ENCODE measurements at places on chromosomes 6 and 20. TPM values are rescaled to one million over a fixed set of nuclear protein-coding genes. Genes with fewer than 3 reads are reported as not detected.

DNA sequence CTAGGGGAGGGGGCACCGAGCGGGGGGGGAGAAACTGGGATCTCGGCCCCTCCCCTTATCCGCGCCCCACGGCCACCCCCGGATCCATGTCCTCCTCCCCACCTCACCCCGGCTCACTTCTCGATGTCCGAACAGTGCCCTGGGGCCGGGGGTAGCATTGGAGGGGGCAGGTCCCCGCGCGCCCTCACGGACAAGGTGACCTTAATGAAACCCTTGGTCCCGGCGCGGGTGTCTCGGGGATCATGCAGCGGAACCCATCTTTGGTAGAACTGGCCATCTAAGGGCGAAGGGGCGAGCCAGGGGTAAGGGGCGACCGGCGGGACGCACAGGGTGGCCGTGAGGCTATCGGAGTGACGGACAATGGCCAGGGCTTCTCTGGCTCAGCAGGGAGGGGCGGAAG is 13.6 kb upstream of the SPAG4 start:
- H3K27me3 ChIP-seq, result no peaks in the 10 kb centered on the region
- peaks cover 17% of the 10 kb centered on the region for H3K4me1 ChIP-seq
- DNase-seq, result no peak
- no peak overlapping the region for H3K27ac ChIP-seq

DNA sequence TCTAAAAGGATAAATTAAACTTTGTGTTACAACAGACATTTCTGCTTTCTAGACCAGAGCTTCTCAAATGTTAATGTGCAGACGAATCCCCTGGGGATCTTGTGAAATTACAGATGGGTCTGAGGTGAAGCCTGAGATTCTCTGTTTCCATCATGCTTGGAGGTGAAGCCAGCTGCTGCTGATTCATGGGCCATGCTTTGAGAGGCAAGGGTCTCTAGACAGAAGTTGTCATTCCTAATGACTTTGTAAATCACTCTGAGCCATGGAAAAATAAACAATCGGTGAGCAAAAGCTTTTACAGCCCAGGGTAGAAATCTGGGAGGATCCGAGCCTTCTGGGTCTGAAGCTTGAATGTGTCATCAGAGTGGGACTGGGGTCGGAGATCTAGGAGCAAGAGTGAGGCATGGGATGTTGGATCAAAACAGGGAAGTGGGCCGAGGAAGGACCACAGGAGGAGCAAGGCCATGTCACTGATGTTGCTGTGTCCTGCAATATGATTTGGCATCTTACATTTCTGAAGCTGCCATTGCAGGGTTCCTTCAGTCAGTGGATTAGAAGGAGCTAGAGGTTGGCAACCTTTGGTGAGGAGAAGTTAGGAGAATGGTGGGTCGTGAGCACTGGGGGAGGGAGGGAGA is 77.3 kb downstream of the TRMT11 start:
- H3K4me1 ChIP-seq, result no peaks in the 10 kb centered on the region
- no peaks in the 10 kb centered on the region for H3K36me3 ChIP-seq
- DNase-seq, result no peak
- H3K27ac ChIP-seq, result no peak overlapping the region
- no peaks in the 10 kb centered on the region for H3K27me3 ChIP-seq

DNA sequence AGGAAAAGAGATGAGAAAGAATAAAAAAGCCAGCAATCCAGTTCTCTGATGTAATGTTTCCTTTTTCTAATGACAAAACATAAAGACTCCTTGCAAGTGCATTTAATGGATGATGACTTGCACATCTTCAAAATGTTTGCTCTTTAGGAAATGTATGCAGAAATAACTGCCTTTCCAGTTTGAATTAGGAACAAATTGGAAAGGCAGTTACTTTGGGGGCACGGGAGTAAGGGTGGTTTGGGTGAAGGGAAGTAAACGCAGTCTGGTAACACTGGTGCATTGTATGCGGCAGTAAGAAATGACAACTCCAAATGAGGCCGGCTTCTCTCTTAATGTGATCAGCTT is 57.6 kb upstream of the REV3L start:
- DNase-seq, result no peak
- no peaks in the 10 kb centered on the region for H3K27me3 ChIP-seq
- peaks cover 7% of the 10 kb centered on the region for H3K4me1 ChIP-seq
- no peak overlapping the region for H3K27ac ChIP-seq
- no peak overlapping the region for H3K4me3 ChIP-seq
- no peaks in the 10 kb centered on the region for H3K36me3 ChIP-seq

DNA sequence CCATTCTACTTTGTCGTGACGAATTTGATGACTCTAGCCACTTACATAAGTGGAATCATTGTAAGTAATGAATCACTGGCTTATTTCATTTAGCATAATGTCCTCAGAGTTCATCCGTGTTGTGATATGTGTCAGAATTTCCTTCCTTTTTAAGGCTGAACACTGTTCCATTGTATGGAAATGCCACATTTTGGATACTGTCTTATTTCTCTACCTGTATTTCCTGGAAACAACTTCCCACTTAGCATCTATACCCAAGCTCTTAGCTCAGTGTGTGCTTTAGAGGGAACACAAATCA is 28.8 kb upstream of the GGTLC1 start:
- H3K4me1 ChIP-seq, result no peaks in the 10 kb centered on the region
- no peak for DNase-seq
- H3K36me3 ChIP-seq, result no peaks in the 10 kb centered on the region
- H3K27ac ChIP-seq, result no peak overlapping the region
- H3K4me3 ChIP-seq, result no peak overlapping the region
- H3K27me3 ChIP-seq, result no peaks in the 10 kb centered on the region

DNA sequence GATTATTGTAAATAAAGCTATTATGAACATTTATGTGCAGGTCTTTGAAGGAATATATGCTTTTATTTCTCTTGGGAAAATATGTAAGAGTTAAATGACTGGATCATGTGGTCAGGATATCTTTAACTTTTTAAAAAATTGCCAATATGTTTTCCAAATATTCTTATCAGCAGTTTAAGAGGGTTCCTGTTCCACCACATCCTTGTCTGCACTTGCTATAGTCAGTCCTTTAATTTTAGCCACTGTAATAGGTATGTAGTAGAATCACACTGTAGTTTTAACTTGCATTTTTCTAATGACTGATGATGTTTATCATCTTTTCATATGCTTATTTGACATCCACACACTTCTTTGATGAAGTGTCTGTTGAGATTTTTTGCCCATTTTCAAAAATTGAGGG is 23.6 kb upstream of the HIVEP2 start:
- no peak overlapping the region for H3K27ac ChIP-seq
- DNase-seq, result no peak
- H3K27me3 ChIP-seq, result no peaks in the 10 kb centered on the region

Gene GFOD1
- polyA plus RNA-seq, result 0.95 TPM

All from CD4-positive, alpha-beta memory T cell (primary cell).